Glutamatergic neuron (in vitro differentiated cells): ENCODE measurements at places on chromosomes 3 and 15. TPM values are rescaled to one million over a fixed set of nuclear protein-coding genes. Genes with fewer than 3 reads are reported as not detected.

ADAM10 gene
- total RNA-seq = 140 TPM

DNA sequence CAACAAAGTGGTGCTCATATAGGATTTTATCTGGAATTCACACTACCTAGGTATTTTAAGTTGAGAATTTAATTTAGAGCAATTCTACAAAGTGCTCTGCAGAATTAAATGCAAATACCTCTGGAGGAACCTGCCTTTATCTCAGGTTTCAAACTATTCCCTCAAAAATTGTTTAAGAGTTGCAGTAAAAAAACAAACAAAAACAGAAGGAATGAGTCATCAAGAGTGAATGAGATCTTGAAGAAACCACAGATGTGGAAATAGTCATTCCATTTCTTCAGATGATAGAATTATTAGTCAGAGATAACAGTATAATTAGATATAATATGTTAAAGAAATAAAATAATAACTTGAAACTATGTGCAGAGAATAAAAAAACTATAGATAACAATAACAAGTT is 80.8 kb upstream of the SCN5A start:
- no peak for DNase-seq
- no peak overlapping the region for H3K27ac ChIP-seq
- H3K27me3 ChIP-seq = no peaks in the 10 kb centered on the region
- peaks cover 9% of the 10 kb centered on the region for H3K4me1 ChIP-seq

- no peak overlapping the region for H3K27ac ChIP-seq
- H3K27me3 ChIP-seq = no peaks in the 10 kb centered on the region
- H3K4me1 ChIP-seq = no peaks in the 10 kb centered on the region
- peaks cover 23% of the 10 kb centered on the region for H3K36me3 ChIP-seq
Observed at GRCh38 chr15:87680208-87680607, 576.3 kb downstream of the NTRK3 start.

PRR20G gene
- total RNA-seq = not detected

DLL4 gene
- total RNA-seq = 12.5 TPM

LRTM1 gene
- total RNA-seq = not detected

DNA sequence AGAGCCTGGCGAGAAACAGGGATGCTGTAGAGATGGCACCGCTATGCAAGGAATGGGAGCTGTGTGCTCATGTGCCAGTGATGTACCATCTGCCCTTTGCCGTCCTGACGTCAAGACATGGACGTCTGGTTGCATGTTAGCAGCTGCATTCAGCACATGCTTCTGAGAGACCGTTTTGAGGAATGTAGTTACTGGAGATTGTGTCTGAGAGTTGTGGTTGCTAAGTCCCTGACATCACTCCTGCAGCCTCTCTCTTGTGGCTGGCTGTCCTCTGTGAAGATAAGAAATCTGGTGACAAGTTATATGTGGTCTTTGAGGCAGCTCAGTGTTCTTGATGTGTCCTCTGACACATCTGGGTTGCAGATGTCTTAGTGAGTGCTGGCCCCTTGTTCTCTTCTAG is 165.1 kb downstream of the APBA2 start:
- H3K27me3 ChIP-seq = peaks cover 3% of the 10 kb centered on the region
- H3K4me3 ChIP-seq = no peak overlapping the region

DNA sequence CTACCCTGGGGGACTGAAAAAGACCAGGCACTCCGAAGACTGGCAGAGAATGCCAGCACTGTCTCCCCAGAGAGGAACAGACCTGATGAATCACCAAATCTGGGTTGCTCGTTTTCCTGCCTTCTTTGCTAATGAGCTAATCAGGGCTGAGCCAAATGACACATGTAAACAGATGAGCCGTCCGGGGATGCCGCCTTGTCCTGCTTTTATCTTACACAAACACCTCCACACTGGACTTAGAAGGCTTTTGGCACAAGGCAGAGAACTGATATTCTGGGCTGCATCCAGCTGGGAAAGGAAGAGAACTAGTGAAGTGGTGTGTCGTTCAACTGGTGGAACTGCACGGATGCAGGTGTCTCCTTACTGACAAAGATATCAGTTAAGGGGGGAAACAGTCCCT is 88.1 kb downstream of the MECOM start:
- peak overlapping the region; percentile 75 for H3K4me3 ChIP-seq
- H3K4me1 ChIP-seq = peaks cover 15% of the 10 kb centered on the region
- no peaks in the 10 kb centered on the region for H3K27me3 ChIP-seq

DNA sequence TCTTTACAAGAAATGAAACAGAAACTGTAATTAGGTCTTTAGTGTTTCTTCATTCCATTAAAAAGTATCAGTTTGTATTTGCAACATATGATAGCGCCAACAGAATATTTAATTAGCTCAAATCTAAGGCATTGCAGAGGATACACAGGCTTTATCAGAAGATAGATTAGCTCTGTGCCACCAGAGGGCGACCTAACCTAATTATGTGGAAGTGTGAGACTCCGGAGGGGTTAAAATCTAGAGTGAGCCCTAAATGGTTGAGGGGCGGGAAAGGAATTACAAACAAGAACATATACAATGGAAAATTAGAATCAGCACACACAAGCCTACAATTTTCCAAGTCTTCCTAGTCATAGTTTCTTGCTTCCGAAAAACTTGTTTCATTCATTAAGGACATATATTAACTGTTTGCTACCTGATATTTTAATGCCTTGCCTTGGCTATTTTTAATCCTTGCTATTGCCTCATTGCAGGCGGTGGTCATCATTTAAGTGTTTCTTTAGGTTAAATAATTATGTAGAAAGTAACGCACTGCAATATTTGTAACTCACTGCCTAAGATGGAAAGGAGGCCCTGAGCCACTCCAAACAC is 18.0 kb upstream of the RYR3 start:
- H3K4me3 ChIP-seq = no peak overlapping the region
- H3K27me3 ChIP-seq = no peaks in the 10 kb centered on the region
- DNase-seq = peak; percentile 75
- no peaks in the 10 kb centered on the region for H3K36me3 ChIP-seq
- no peak overlapping the region for H3K27ac ChIP-seq

DNA sequence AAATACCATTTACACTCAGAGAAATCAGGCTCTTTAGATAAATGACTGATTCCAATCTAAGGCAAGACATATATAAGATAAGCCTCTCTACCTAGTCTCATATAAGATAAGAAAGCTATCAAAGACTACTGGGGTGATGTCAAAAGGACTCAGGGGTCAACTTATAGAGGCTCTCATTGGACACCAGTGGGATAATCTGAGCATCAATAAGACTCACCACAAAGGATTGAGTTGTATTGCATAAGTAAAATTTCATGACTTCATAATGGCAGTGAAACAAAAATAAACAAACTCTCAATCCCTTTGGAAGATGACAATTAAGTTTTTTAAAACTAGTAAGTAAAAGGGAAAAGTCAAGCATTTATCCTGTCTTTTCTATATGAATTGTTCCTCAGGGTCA is 317.8 kb downstream of the SHQ1 start:
- no peak for DNase-seq
- peaks cover 12% of the 10 kb centered on the region for H3K36me3 ChIP-seq
- H3K4me3 ChIP-seq = no peak overlapping the region
- peaks cover 5% of the 10 kb centered on the region for H3K4me1 ChIP-seq
- H3K27ac ChIP-seq = no peak overlapping the region

- H3K36me3 ChIP-seq = no peaks in the 10 kb centered on the region
- no peak overlapping the region for H3K27ac ChIP-seq
Observed at GRCh38 chr3:159669766-159670165, 318.9 kb upstream of the IL12A start.

DNA sequence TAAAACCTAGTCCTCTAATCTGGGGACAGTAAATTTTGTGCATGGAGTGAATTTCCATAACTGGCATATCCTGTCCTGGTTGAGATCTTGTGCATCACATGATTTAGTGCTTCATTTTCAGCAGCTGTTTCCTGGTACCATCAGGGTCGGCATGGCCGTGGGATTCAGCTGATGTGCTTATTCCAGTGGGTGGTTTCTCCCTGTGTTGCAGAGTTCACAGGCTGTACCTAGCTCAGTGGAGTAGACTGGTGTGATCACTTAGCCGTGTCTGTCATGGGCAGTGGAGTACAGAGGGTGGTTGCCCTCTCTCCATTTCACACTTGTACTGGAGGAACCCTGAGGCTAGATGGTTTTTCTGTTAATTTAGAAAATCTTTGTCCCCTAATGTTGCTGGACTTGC is 228.5 kb downstream of the PTPRG start:
- peaks cover 12% of the 10 kb centered on the region for H3K4me1 ChIP-seq
- DNase-seq = no peak
- H3K4me3 ChIP-seq = no peak overlapping the region
- H3K27ac ChIP-seq = no peak overlapping the region

GRCh38 chr3:23761440-23761896 is 44.3 kb upstream of the UBE2E1 start:
- H3K27me3 ChIP-seq = no peaks in the 10 kb centered on the region
- DNase-seq = no peak
- H3K27ac ChIP-seq = no peak overlapping the region
- peaks cover 11% of the 10 kb centered on the region for H3K4me1 ChIP-seq
- no peak overlapping the region for H3K4me3 ChIP-seq

SEC22C gene
- total RNA-seq = 36.9 TPM

DNA sequence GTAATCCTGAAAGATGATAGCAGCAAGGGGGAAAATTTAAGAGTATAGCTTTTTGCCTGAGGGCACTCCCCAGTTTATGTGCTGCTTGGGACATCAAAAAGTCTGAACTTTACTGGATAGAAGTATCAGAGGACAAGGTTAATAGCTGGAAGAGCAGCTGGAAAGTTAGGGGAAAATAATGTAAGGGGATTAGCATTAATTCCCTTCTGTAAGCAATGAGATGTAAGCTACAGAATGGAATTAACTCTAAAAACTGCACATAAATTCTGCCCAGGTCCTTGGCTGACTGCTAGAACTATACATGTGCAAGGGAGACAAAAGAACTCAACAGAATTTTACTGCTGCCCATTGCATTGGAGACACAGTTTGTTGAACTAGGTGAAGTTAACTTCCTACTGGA is 55.6 kb downstream of the ATP11B start:
- H3K27me3 ChIP-seq = no peaks in the 10 kb centered on the region
- no peaks in the 10 kb centered on the region for H3K4me1 ChIP-seq
- no peaks in the 10 kb centered on the region for H3K36me3 ChIP-seq
- DNase-seq = no peak
- H3K4me3 ChIP-seq = no peak overlapping the region

NR2E3 gene
- 0.69 TPM for total RNA-seq

- H3K36me3 ChIP-seq = no peaks in the 10 kb centered on the region
- no peak overlapping the region for H3K4me3 ChIP-seq
- no peak overlapping the region for H3K27ac ChIP-seq
- H3K27me3 ChIP-seq = no peaks in the 10 kb centered on the region
Observed at GRCh38 chr3:172939651-172940293, 189.2 kb downstream of the ECT2 start.
